ENCODE measurements at places on chromosomes 12 and 14. TPM values are rescaled to one million over a fixed set of nuclear protein-coding genes. Genes with fewer than 3 reads are reported as not detected.

The SCYL2 gene
- total RNA-seq = 34.0 TPM

DNA sequence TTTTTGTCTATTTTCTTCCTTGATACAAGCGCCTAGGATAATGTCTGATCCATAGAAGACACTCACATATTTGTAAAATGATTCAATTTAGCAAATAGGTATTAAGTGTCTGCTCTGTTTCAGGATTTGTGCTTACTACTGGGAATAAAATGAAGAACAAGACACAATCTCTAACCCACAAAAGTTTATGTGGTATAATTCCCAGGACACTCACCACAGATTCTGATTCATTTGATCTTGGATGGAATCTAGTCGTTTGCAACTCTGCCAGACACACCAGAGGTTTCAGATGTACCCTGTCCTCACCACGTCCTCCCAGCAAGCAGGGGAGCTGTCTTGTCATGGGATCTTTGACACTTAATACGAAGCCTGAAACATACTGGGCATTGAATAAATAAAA is 208.3 kb downstream of the LRIG3 start:
- no peak for DNase-seq

GRCh38 chr14:101927859-101928258 is 36.5 kb upstream of the DYNC1H1 start:
- DNase-seq = peak; percentile 53

- peak; percentile 64 for DNase-seq
Measured at GRCh38 chr12:12719496-12719895, 2.3 kb downstream of the CDKN1B start.

The PPP1R1A gene
- total RNA-seq = not detected

The TAS2R43 gene
- total RNA-seq = 0.99 TPM

DNA sequence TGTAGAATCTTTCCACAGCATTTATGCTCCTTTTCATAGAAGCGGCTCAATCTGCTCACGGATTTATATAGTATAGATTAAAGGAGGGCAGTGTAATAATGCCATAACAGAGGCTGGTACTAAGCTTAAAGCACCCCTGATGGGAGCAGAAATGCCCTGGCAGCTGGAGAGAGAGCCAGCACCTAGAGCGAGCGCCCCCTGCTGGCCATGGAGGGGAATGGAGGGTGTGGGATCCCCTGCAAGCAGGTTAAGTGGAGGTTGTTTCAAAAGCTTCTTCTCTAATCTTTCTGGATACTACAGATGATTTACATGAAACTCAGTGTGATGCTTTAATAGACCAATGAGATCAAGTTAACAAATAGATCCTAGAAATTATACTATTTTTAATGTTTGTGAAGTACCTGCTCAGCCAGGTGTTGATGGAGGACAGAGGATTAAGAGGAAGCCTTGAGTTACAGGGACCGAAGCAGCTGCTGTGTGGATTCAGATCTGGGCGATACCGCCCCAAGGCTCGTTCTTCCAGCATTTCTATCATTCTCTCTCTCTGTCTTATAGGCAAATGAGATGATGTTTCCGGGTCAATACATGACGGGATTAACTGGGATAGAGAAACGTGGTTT is 1519.3 kb upstream of the TMEM132C start:
- peak; percentile 56 for DNase-seq

The FZD10 gene
- total RNA-seq = 0.99 TPM

GRCh38 chr12:105057174-105057573 is 27.1 kb downstream of the ALDH1L2 start:
- DNase-seq = no peak

- DNase-seq = no peak
Measured at GRCh38 chr12:132954471-132955048, 1.5 kb downstream of the ZNF605 start.

- no peak for DNase-seq
Measured at GRCh38 chr14:35897616-35898111, 71.5 kb downstream of the BRMS1L start.

The KRT79 gene
- total RNA-seq = not detected

DNA sequence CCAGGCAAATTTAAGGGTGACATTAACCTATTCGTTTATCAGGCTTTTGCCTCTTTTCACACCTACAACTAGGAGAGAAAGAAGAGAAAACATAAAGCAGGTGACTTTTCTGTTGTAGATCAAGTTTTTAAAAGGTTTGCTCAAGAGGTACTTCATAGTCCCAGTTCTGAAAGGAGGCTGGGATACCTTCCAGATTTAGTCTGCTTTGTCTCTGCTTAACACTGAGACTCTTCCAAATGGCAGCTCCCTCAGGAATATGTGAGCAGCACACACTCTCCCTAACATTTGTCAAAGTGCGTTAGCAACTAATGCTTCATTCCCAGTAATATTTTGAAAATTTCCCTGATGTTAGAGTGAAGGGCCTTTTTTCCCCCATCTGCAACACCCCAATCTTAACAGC is 133.7 kb upstream of the RASSF8 start:
- DNase-seq = no peak

- DNase-seq = no peak
Measured at GRCh38 chr14:93923626-93924025, 3.5 kb upstream of the FAM181A start.

DNA sequence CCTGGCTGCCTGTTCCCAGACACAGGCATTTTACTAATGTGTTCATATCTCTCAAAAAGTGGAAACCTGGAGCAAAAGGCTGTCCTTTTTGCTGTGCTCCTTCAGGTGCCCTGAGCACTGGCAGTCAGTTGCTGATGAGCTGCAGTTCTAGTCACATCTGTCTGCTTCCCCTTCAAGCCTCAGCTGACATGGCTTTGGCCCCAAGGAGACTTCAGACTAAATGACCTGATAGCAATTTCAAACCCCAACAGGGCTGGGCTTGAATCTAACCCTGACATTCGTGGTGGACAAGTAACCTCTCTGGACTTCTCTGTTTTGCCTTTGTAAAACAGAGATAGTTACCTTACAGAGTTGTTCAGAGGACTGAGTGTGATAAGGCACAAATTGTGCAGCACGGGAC is 5.7 kb downstream of the SERPINA9 start:
- no peak for DNase-seq

The SMCO2 gene
- total RNA-seq = 0.22 TPM

DNA sequence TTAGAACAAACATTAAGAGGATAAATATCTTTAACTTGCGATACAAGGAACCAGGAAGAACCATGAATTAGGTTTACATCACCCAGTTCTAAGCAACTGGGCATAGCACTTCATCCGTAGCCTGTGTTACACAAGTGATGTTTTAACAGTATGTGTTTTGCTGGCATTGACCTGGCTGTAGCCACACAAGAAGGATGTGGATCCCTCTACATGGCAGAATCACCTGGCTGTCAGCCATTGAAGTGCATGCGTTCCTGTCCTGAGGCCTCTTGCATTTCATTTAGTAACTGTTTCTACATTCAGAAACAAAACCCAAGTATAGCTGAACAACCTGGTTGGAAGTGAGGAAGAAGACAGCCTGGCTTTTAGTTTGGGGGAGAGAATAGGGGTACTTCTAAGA is 72.2 kb downstream of the TGFB3 start:
- no peak for DNase-seq

DNA sequence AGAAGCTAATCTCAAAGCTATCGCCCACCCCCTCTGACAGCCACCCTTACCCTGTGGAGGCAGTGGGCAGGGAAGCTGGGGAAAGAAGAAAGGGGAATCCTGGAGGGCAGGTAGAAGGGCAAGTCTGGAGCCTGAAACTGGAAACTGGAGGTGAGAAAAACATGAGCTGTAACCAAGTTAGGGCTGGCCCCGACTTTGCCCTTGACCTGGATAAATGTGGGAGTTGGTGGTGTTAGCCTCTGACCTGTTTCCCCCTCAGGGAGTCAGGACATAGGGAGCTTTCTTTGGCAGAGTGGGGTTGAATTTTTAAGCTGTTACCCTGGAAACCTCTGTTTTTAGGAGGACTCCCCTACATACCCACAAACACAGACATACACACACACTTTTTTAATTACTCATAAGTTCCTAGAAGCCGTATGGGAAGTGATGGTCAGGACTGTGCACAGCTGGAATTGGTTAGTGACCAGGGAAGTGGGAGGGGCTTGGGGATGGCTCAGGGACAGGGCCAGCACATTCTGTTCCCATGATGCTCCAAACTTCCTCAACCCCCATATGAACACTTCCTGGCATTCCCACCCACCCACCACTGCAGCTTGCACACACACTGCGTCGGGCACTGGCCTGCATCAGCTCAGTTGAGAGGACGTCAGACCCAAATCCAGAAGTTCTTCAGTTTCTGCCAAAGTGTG is 5.0 kb upstream of the MMP19 start:
- peak; percentile 98 for DNase-seq

DNA sequence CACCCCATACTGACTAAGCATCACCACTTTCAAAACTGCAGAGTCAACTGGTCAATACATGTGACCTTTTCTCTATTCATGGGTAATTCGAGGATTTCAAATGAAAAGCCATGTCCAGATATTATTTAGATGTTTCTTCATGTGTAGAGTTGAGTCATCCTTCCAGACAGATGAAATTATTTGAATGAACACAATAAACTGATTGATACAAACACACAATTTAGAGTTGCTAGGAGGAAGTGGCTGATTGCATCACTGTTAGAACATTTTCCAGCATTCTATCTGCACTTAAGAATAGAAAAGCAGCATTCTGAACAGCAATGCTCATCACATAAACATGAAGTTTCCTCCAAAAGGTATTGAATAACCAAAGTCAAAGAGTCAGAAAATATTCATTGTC is 273.5 kb upstream of the SOX5 start:
- DNase-seq = peak; percentile 29

The KERA gene
- total RNA-seq = not detected

The PDE3A gene
- total RNA-seq = 2.0 TPM

GRCh38 chr14:86124328-86124727 is 594.4 kb downstream of the FLRT2 start:
- no peak for DNase-seq

DNA sequence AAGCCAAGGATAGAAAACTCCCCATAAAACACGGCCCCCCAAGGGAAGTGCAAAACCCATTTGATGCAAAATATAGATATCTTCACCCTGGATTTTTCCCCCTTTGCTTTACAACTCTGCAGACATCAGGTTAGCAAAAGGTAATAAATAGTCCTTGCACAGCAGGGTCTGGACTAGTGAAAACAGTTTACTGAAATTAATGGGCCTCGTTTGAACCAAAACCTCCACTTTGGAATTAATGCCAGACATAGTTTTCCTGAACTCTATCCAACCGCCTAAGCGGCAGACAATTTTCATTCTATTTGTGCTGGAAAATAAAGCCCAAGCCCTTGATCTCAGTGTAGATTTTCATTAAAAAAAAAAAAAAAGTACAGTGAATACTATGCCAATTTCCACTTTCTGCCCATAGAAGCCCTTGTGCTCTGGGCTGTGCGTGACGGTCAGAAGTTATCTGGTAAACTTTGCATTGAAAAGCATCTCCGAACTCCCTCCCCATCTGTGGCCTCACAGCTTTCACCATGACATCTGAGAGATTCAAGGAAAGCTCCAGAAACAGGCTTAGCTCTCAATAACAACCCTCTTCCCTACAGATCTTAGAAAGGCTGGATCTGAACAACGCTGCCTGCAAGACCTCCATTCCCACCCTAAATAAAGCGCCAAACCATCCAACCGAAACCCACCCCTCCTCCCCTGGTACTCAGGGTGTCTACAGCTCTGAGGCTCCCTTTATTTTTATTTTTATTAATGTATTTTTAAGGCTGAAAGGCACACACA is 11.0 kb upstream of the IRF2BPL start:
- DNase-seq = peak; percentile 43

DNA sequence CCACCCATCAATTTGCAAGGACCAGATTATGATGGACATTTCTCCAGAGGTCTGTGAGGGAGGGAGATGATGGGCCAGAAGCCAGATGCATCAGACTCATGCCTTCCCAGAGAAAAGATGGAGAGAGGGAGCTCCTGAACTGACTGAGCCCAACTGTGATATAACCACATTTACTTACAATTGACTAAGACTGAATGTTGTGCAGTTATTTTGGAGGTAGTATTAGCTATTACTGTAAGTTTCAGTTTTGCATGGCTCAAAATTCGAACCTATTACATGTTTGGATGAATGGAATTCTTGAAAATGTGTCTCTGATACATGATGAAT is 211.1 kb upstream of the SFSWAP start:
- DNase-seq = no peak

- no peak for DNase-seq
Measured at GRCh38 chr12:119931402-119931801, 54.3 kb upstream of the CIT start.

DNA sequence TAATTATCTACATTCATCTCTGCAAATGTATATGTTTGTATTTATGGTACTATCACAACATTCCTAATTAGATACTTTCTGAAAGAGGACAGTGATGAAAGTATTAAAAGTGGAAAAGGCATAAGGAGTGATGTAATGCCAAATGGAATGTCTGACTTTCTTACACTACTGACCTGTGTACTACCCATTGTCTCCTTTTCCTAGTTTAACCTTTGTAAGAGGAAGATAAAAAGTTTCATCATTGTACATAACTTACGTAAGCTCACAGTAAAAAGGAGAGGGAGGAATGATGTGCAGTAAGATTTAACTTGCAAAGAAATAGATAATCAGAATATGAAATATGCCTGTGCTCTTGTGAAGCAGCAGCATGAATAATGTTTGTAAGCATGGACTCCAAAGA is 55.9 kb downstream of the SOX5 start:
- no peak for DNase-seq

The OR4M1 gene
- total RNA-seq = not detected

DNA sequence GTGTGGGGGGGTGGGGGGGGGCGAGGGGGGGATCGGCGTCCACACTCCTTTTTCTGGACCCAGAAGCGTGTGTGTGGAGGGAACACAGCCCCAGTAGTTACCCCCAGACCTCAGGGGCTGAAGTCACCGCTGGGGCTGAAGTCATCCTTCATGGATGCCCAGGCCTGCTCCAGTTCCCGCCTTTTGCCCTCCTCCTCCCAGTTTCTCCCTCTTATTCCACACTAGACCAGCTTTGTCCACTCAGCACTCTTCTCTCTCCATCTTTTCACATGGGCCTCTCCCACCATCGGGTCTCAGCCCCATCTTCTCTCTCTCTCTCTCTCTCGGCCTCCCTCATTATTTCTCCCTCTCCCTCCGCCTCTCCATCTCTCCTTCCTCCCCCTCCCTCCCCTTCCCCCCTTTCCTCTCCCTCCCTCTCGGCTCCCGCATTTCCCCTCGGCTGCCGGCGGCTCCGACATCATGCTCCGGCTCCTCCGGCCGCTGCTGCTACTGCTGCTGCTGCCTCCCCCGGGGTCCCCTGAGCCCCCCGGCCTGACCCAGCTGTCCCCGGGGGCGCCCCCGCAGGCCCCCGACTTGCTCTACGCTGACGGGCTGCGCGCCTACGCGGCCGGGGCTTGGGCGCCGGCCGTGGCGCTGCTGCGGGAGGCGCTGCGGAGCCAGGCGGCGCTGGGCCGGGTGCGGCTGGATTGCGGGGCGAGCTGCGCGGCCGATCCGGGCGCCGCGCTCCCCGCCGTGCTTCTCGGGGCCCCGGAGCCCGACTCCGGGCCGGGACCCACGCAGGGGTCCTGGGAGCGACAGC is at the start of gene P3H3:
Gene P3H3 (plus strand): TSS at position 426 of the 799 bp plus-strand sequence. CDS start 34 bp downstream, at position 460.
- peak; percentile 47 for DNase-seq

DNA sequence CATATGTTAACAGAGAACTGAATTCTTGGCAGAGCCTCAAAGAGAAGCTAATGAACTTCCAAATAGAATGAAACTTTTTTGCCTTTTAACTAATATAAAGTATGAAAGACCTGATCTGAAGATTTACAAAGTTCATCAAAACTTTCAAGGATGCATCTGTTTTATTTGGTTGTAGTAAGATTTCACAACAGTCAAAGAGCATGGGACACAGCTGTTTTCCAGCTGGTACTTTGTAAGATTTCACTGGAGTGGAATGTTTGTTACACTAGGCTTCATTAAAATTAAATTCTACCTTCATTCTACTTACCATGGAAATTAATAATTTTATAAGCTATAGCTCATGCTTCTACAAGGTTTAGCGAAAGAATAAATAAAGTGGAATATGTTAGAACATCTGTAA is 351.2 kb downstream of the SLC6A15 start:
- no peak for DNase-seq

All from lung microvascular endothelial cell (primary cell).